H1 (cell line): ENCODE measurements at places on chromosomes 12 and 14.

DNA sequence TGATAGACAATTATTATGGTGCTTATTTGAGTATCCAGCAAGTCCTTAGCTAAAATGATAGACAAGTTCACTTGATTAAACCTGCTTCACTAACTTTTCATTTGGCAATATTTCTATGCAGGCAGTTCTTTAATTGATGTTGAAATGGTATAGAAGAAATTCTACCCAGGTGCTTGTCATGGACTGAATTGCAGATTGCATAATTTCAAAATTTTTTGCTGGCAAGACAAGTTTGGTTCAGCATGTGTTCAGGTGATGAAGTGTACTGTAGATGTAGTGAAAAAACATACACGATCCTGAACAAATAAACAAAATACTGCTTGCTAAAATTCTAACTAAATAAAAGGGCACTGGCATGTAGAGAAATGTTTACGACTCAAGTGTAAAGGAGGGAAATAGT lies 189.0 kb downstream of the FOXA1 start:
- no peak for DNase-seq

DNA sequence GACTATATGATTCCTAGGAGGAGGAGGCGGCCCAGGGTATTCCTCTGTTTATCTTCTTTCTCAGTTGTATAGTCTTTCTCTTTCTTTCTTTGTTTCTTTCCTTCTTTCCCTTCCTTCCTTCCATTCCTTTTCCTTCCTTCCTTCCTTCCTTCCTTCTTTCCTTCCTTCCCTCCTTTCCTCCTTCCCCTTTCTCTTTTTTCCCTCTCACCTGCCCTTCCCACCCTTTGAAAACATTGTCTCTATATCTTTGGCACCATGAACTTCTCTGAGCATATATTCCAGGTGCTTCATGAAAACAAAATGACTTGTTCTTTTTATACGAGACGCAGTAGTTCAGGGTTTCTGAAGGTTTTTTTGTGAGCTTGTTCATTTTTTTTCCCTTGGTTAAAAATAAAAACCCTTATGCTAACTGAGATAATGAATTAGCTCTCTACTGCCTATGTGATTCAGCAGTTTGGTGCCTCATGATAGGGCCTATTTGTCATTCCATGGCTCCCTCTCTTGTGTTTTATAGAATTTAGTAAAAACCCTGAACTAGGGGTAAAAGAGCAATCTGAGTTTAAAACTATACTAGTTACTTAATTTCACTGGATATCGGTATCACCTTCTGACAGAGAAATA lies 3.2 kb upstream of the TESPA1 start:
- DNase-seq = no peak

DNA sequence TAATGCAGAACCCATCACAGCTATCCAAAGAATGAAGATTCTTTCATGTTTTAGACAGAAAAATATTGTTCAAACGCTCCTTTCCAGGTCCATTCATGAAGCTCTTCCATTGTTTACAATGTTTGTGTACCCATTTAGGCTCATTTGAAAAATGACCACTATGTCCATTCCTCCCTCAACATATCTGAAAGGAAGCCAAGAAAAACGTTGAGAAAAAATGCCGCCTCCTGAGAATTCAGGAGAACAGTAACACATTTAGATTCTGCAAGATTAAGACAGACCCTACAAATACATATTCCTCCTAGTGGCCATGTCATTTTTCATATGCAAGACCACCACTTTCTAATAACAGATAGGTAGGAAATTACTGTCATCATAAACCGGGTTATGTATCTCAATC lies 124.4 kb downstream of the SLC25A21 start:
- DNase-seq = no peak

DNA sequence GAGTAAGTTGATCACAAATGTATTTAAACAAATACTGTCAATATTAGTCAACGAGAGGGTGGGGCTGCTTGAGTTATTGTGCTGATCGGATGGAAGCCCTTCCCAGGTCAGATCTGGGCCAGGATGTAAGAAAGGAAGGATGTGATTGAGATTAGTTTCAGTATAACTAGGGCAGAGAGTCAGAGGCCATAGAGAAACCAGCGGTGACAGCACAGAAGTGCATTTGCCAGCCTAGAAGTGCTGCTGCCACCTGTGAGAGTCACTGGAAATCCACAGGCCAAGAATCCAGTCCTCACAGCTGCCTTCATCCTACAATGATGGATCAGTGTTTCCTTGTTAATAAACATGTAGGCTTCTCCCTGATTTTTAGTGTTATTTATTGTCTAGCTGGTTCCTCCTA lies 9.8 kb upstream of the FERMT2 start:
- DNase-seq = no peak

GRCh38 chr12:3071107-3071506 lies 6.1 kb upstream of the TSPAN9 start:
- no peak for DNase-seq

DNA sequence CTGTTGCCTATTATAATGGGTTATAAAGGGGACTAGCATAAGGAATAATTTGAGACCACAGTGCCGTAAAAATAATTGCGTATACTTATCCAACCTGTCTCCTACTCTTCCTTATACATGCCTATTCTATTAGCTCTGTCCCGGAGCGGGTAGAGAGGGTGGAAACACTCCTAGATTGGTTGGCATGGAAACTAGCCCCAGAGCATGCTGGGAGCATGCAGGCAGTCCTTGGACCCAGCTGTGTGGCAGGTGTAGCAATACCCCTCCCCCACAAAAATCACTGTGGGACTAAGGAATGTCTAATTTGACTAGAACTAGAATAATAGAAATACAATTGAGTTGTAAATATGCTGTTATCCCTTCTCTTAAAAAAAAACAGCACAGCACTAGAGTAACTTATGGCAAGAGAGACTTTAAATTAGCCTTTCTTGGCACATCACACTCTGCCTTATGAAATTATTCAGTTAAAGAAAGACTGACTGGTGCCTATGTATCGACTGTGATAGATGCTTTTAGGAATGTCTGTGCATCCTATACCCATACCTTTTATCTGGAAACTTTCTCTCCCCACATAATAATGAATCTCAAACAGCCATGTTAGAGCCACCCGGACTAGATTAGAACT lies 244.0 kb upstream of the DAAM1 start:
- no peak for DNase-seq

GRCh38 chr12:11795913-11796459 lies 146.5 kb downstream of the ETV6 start:
- DNase-seq = no peak

GRCh38 chr14:103679351-103679750 lies 35.9 kb downstream of the XRCC3 start:
- DNase-seq = no peak

- no peak for DNase-seq
Measured at GRCh38 chr12:52333321-52333720, 12.1 kb upstream of the KRT83 start.

GRCh38 chr12:49108958-49109404 lies 1.7 kb downstream of the LMBR1L start:
- DNase-seq = no peak

GRCh38 chr12:120586206-120586605 lies 5.0 kb upstream of the POP5 start:
- no peak for DNase-seq

GRCh38 chr14:55641954-55642353 lies 61.9 kb downstream of the KTN1 start:
- DNase-seq = no peak

- no peak for DNase-seq
Measured at GRCh38 chr14:58844544-58844943, 206.8 kb downstream of the DACT1 start.

DNA sequence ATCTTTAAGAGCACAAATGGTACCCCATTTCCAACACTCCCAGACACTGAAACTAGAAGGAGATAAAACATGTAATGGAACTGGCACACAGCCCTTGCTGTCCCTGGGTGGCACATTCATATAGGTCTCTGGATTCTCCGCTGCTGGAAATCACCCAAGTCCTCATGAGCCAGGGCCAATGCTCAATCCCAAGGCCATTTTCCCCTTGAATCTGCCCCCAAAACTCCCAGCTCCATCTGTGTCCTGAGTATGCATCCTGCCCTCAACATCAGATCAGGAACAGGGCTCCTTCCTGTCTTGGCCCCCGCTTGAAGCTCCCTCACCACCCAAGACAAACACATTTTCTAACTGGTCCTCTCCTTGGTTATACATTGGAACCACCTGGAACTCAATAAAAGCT lies 24.6 kb downstream of the KRT76 start:
- DNase-seq = no peak

DNA sequence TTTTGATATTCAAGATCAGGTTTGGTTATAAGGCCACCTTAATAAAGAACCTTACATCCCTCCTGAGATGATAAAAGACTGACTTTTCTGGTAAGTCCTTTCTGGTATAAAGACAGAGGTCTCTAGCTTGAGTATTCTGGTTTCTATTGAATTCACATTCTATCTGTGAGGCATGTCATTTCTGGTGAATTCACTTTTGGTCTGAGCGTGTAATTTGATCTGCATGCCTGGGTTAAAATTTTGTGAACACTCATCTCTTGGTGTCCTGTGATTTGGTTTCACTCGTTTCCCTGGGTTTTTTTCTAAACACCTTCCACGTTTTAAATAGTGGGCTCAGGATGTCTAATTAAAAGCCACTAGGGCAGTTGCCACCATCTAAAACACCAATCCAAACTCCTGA lies 12.2 kb downstream of the EIF5 start:
- DNase-seq = no peak

DNA sequence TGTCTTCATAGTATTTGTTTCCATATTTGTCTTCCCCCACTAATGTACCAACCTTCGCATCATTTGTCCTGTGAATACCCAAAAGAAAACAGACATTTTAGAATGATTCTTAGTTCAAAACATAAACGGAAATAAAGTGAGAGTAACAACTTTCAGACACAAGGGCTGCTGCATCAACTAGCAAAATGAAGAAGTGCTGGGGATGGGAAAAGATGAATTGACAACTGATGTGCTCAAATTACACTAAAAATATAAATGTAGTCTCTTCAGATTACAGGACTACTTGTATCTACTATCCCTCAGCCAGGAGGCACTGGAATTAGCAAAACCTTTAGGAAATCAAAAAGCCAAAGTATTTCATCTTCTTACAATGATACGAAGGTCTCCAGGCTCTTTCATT lies 743 bp downstream of the NDUFA12 start:
- DNase-seq = no peak

GRCh38 chr12:108302016-108302402 lies 37.1 kb downstream of the CMKLR1 start:
- DNase-seq = no peak

DNA sequence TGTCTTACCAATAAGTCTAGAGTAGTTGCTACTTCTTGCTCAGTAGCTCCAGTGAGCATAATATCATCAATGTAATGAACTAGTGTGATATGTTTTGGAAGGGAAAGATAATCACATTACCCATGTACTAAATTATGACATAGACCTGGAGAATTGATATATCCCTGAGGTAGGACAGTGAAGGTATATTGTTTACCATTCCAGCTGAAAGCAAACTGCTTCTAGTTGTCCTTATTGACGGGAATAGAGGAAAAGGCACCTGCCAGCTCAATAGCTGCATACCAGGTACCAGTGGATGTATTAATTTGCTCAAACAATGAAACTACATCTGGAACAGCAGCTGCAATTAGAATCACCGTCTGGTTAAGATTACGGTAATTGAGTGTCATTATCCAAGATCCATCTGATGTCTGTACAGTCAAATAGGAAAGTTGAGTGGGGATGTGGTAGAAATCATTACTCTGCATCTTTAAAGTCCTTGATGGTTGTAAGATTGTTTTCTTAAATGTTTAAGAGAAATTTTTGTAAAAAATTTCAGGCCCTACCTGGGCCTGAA lies 100.0 kb upstream of the ARHGAP5 start:
- no peak for DNase-seq

DNA sequence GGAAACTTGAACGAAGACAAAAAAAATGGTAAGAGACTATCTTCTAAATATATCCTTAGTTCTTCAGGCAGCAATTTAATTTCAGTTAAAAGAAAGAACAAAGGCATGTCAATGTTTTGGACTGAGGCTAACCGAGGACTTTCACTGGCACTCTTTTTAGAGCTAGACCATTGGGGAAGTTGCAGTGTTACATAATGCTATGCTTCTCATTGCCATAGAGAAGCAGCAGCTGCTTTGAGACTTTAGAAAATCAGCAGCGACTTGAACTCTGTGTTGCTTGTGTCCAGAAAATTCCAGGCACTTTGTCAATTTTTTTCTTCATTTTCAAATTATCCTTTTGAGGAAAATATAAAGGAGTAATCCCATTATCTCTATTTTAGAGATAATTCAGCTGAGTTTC lies 964.2 kb downstream of the NRXN3 start:
- no peak for DNase-seq

DNA sequence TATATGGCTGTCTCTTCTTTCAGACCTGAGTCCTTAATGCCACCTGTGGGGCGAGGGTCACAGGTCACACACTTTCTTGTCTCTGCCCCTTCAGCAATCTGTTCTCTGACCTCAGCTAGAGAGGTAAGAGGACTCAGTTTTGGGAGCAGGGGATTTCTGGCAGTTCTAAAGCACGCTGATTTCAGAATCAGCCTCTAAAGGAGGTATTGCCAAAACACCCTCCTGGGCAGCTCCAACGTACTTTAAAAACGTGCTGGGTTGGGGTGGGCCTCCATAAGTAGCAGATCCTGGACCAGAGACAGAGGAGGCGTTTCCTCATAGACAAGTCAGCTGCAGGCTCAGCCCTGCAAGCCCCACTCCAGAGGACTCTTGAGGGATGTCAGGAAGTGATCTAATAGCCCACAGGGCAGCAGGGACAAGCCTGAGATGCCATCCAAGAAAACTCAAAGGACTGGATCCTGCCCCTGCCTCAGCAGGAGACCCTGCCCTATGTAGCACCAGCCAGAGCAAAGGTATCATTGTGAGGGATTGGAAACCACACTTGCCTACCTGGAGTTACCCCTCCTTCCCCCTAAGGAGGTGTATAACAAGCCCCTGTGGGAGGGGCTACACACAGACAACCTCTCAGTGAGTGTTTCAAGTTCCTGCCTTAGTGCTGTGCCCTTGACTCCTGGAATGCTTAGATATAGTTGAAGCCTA lies 8.5 kb downstream of the CTDSP2 start:
- no peak for DNase-seq

DNA sequence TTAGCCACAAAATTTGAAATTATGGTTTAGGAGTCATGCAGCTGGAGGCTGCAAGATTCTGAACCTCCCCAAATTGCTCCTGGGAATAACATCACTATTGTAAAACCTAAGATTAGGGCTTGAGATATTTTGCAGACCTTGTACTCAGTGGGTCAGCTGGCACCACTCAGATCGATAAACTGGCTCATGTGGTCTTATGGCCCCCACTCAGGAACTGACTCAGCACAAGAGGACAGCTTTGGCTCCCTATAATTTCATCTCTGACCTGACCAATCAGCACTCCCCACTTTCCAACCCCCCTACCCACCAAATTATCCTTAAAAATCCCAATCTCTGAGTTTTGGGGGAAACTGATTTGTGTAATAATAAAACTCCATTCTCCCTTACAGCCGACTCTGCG lies 161.6 kb downstream of the BRMS1L start:
- DNase-seq = no peak

GRCh38 chr12:52552055-52552454 lies 890 bp downstream of the KRT71 start:
- DNase-seq = no peak

- DNase-seq = no peak
Measured at GRCh38 chr12:123078120-123078465, 72.8 kb downstream of the PITPNM2 start.
